ENCODE measurements at places on chromosomes 7 and 10.
A peak's percentile ranks its signal among the peaks of the same experiment; 100 is the strongest.

DNA sequence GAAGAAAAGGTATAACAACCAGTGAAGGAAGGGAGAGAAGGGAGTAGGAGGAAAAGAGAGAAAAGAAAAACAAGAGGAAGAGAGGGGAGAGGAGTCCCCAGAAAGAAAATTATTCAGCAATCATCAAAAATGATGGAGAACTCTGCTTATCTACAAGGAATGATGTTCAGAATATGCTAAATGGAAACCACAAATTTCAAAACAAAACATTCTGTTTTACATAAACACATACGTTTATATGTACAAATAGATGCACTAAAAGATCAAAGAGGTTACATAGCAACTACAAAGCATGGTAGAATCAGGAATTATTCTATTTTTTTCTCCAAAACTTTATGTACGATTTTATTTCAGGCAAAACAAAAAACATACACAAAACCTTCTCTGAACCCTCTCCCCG, 91.9 kb downstream of the FAM13C start:
- no peak for DNase-seq

DNA sequence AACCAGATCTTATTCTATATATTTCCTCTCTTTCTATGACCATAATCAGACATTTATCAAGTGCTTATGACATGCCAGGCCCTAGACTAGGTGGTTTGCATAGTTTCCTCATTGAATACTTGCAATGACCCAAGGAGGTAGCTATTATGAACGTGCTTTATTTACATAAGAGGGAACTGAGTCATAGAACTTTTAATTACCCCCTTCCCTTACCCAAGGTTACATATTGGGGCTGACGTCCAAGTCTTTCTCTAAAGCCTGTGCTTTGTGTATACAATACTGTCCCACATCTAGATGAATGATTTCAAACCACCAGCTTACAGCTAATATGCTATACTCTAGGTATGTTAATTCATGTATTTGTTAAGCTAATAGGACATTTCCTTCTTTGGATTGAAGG, 91.9 kb upstream of the NPY start:
- peak; percentile 20 for DNase-seq

- no peak for DNase-seq
Measured at GRCh38 chr7:93442478-93443224, 131.9 kb downstream of the CALCR start.

GRCh38 chr7:26919906-26920493, 55.6 kb upstream of the SKAP2 start:
- no peak for DNase-seq

- DNase-seq: no peak
Measured at GRCh38 chr10:132547421-132547861, 9.9 kb downstream of the INPP5A start.

All from epithelial cell of prostate (primary cell).